ENCODE measurements at places on chromosomes 12 and 14.

GRCh38 chr12:96193725-96194575, at the start of gene ELK3:
TSS of gene ELK3 (plus strand) at chr12:96194375.
- DNase-seq: peak; percentile 72

DNA sequence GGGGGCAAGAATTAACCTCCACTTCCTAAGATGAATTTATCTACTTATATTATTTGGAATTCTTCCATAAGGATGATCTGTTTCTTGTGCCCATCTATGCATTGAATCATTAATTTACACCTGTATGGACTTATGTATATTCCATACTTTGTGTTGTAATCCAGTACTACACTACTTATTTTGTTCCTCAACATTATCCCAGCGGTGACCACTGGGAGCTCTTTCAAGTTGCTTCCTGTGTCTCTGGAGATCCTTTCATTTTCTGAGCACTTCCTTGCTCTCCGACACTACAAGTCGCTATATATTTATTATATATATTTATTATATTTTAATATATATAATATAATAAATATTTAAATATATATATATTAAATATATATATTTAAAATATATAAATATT, 54.9 kb upstream of the SCN8A start:
- peak; percentile 5 for DNase-seq

DNA sequence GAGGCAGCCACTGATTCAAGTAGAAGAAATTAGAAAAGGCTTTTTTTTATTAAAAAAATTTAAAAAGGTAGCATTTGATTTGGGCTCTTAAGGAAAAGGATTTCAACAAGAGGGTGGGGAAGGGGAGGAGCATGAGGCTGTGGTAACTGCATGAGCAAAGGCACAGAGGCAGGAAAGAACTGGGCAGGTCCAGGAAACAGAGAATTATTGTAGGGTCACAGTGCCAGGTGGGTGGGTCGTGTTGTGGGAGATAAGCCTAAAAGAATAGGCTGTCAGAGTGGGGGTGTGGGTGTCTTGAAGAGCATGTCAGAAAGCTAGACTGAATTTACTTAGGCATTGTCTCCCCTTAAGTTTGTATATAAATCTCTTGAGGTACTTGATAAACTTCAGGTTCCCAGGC, 7.8 kb downstream of the LIMA1 start:
- DNase-seq: peak; percentile 62

GRCh38 chr12:56836800-56837663, 73.9 kb downstream of the HSD17B6 start:
- peak; percentile 27 for DNase-seq

- DNase-seq: peak; percentile 99
These were observed 40.9 kb upstream of the SMUG1 start for GRCh38 chr12:54229624-54230212.

All from fibroblast of the aortic adventitia (primary cell).